Activated CD4-positive, alpha-beta T cell treated with anti-CD3 and anti-CD28 coated beads, Interleukin-2, amount 50 U/mL, for 1 hour (primary cell): ENCODE measurements at places on chromosomes 12 and 14.

DNA sequence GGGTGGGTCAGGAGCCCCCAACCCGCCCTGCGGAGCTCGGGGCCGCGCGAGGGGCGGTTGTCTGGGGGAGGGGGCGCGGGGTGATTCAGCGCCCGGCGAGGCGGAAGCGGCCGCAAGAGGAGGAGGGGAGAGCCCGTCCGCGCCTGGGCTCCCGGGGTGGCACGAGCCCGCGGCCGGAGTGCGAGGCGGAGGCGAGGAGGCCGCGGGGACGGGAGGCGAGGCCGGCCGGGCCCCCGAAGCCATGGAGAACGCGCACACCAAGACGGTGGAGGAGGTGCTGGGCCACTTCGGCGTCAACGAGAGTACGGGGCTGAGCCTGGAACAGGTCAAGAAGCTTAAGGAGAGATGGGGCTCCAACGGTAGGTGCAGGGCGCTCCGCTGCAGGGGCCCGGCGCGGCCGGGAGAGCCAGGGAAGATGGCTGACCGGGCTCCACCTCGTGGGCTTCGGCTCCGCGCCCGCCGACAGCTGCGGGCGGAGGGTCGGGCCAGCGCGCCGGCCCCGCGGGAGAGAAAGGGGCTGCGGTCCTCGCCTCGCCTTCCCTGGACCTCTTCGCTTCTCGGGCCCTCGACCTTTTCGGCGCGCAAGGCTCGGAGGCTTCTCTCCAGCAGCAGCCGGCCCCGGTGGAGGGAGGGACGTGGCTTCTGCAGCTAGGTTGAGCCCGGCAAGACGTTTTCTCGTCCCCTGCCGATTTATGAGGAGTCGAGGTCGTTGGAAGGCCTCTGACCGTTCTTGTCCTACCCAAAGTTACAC lies 677 bp downstream of the ATP2A2 start:
- peak; percentile 30 for DNase-seq

- no peak for DNase-seq
These were observed 175.9 kb upstream of the RBM19 start for GRCh38 chr12:114141921-114142564.

DNA sequence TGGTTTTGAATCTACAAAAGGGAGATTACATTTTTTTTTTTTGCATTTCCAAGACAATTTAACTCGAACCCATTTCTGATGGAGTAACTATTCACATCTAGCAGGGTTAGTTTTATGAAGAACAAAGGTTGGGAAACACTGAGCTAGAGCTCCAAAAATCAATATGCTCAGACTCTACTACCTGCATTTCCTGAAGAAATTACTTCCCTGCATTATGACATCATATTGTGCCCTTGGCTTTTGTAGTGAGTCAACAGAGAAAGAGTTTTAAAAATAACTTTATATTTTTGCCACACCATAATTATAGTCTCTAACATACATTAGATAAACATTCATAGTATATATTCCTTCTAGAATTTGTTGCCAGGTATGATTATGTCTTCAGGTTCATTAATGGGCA lies 14.8 kb downstream of the GRIP1 start:
- no peak for DNase-seq

DNA sequence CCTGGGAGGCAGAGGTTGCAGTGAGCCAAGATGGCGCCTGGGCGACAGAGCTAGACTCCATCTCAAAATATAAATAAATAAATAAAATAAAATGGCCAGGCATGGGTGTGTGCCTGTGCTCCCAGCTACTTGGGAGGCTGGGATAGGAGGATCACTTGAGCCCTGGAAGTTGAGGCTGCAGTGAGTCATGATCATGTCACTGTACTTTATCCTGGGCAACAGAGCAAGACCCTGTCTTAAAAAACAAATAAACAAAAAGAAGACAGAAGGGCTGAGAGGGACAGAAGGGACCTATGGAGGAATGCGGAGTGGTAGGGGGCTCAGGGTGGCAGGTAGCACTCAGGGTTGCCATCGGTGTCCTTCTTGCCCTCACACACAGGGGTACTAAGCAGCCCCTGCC lies 40.8 kb downstream of the PRPF40B start:
- no peak for DNase-seq
